ENCODE measurements at places on chromosomes 13 and 19.

- peak; percentile 34 for DNase-seq
Observed at GRCh38 chr13:33728271-33729037, 89.5 kb upstream of the RFC3 start.

- no peak for DNase-seq
Observed at GRCh38 chr13:89181041-89181440, 1509.9 kb downstream of the SLITRK5 start.

DNA sequence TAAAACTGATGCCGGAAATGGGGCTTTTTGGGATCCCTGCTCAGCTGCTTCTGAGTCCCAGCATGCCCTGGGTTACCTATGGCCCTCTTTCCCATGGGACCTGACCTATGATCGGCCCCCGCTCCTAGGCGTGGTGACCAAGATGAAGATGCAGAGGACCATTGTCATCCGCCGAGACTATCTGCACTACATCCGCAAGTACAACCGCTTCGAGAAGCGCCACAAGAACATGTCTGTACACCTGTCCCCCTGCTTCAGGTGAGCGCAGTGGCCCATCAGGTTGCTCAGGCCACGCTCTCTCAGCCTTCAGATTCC, 1.5 kb downstream of the RPS11 start:
- DNase-seq = no peak

DNA sequence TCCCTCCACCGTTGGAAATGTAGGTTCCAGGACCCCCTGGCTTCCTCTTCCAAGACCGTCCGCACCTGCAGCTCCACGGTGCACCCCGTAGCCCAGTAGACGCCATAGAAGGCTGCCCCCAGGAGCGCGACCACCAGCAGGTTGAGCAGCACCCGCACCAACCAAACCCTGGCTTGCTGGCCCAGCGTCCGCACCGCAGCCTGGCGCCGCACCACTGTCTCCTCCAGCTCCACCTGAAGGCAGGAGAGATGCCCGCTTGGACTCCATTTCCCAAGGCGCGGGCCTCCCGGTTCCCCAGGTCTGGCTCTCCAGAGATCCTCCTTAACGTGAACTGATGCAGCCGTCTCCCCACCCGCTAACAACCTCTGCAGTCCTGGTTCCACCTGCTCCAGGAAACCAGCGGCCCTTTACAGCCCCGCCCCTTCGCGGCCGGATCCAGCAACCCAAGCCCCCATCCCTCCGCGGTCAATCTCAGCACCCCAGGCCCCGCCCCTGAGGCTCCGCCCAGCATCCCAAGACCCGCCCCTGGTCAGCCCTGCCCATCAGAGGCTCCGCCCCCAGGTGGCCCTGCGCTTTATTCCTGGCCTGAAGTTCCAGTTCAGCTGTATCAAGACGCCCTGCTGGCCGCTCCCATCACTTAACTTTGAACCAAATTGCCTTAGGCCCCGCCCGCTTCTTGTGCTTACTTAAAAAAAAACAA, 5.0 kb upstream of the LENG1 start:
- peak; percentile 31 for DNase-seq

DNA sequence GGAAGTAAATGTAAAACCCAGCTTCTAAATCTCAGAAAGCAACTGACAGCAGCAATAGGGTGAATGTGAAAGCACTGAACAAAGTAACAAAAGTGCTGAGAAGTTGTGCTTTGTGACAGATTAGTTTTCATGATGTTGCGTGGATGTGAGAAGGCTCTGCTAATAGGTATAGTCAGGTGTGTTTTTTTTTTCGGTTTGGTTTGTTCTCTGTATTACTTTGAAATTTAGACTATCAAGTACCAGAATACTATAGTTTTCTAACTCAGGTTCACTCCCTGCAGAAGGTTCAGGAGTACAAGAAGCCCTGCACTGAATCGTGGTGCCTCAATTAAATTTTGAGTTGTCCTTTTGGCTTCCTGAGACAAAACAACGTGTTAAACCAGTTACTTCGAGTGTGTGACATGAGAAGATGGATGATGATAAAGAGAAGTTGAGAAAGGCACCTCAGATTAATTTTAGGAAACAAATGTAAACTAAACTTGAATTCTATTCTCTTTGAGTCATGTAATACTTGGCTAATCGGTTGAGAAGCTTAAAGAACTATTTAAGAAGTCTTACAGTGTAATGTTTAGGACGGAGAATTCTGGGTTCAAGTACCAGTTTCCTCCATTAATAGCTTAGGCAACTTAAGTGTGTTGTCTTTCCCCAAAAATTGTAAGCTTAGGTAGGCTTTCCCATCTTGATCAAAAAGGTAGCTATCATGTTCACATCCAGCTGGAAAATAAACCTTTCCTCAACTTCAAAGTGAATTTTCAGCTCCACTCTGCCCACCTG, 10.3 kb downstream of the MIR17HG start:
- no peak for DNase-seq

DNA sequence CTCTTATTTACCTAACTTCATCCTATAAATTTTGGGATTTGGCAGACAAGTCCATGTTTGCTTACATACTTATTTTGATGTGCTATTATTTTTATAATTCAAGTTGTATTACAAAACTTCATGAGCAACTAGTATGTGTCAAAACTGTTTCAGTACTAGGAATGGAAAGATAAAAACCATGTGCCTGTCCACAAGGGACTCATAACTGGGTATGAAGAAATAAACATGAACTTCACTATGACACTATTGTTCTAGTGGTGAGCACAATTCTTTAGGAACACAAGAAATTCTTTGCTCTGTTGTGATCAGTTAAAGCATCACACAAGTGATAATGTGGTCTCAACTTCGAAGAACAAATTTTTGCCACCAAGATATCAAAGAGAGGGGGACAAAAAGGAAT, 97.5 kb upstream of the FBXL3 start:
- no peak for DNase-seq

- DNase-seq = no peak
Observed at GRCh38 chr13:111874981-111875380, 192.0 kb upstream of the SOX1 start.

DNA sequence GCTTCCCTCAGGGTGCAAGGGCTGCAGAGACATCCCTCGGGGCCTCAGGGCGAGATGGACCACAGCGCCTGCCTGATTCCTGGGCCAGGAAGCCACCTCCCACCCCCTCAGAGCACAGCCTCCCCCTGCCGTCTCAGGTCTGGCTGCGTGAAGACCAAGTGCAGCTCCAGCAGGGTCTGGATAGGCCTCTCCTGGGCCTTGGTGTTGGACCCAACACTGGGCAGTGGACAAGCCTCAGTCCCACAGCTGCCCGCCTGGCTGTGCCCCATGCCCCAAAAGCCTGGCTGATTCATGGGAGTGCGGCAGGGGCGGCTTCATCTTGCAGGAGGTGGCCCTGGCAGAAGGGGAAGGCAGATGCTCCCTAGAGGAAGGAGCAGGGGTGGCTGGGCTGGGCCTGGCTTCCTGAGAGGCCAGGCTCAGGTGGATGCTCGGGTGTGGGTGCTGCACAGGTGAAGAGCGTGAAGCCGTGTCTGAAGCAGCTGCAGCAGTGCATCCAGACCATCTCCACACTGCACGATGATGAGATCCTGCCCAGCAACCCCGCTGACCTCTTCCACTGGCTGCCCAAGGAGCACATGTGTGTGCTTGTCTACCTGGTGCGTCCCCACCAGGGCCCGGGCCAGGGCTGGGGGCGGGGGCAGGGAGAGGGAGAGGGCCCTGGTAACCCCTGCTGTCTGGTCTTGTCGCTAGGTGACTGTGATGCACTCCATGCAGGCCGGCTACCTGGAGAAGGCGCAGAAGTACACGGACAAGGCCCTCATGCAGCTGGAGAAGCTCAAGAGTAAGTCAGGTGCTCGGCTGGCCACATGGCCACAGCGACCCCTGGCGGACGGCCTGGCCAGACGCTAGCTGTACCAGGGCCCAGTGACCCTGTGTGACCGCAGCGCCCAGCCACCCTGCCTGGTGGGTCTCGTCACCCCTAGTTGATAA, 21.7 kb downstream of the MAU2 start:
- peak; percentile 37 for DNase-seq

DNA sequence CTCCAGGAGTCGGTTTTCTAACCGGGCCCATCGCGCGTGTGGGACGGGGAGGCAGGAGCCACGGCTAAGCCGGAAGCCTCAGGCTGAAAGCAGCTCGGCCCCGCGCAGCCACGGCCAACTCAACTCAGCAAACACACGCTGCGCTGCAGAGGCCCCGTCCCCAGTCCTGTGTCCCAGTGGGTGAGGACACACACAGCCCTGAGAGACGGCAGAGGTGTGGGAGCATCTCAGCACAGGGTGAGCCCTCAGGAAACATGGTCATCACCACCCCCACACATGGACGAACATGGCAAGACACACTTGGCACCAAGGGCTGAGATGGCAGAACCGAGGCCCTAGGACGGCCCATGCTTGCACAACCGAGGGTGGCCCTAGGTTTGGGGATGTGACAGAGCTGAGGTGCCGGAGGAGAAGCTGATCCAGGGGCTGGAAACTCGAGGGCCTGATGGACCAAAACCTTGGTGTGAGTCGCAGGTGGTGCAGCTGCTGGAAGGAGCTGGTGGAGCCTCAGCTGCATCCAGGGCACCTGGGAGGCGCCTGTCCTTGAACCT, 29.0 kb upstream of the C13orf46 start:
- DNase-seq = no peak

GRCh38 chr13:107865318-107865575, 350.1 kb downstream of the LIG4 start:
- no peak for DNase-seq

DNA sequence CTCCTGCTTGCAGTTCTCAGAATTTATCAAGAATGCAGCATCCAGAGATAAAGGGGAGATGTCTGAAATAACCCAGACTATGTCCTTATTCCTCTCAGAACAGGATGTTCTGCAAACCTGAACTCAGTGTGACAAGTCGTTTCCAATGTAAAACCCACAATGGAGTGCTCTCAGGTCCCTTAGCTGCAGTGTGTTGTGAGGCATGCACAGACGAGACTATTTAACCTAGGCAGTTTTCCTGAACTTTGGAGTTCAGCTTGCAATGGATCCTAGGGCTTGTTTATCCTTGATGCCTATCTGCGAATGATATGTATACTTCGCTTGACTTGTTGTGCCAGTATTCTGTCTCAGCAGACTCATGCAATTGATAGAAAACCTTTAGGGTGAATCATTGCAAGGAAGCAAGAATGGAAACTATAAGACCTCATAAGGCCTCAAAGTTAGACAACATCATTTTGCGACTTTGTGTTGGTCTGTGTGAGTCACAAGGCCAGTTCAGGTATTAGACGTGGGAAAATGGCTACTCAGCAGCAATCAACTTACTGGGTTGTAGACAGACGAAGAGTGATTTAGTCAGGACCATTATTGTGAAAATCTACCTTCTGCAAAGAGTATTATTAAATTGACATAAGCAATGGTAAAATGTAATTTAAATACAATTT, 2439.9 kb upstream of the PCDH20 start:
- DNase-seq = no peak

DNA sequence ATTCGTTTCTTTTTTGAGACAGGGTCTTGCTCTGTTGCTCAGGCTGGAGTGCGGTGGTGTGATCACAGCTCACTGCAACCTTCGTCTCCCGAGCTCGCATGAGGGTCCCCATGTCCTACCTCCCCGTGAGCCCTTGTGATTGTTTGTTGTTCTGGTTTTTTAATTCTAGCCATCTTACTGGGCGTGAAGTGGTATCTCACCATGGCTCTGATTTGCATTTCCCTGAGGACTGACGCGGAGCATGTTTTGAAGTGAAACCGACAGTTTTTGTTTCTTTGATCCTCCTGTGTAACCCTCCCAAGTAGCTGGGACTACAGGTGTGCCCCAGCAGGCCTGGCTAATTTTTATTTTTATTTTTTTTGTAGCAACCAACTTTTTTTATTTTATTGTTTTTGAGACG, 21.7 kb downstream of the GNG7 start:
- no peak for DNase-seq

GRCh38 chr19:14450168-14450874, 17.2 kb downstream of the PKN1 start:
- peak; percentile 39 for DNase-seq

DNA sequence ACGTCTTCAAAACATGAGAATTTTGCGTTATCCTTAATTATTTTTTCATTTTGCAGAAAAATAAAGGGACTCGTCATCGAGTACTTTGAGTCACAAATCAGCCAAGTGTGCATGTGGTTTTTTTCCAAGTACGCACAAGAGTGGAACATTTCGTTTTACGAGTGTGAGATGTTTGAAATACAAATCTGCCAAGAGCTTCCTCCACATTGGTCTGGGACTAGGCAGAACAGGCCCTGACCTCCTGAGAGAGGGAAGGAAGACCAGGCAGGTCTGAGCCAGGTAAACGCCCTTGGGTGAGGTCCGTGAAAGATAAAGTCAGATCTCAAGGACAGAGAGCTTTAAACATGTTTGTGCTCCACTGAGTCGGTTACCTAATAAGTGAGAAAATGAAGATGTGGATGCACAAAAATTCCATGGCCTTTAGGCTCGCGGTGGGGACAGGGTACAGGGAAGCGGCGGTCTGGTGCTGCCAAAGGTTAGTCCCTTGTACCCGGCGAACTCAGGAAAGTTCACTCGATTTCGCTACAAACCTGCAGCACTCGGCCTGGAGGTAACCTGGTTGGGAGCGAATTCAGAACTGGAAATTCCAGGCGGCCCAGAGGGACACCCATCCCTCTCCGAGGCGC, 473 bp upstream of the ITM2B start:
- no peak for DNase-seq

DNA sequence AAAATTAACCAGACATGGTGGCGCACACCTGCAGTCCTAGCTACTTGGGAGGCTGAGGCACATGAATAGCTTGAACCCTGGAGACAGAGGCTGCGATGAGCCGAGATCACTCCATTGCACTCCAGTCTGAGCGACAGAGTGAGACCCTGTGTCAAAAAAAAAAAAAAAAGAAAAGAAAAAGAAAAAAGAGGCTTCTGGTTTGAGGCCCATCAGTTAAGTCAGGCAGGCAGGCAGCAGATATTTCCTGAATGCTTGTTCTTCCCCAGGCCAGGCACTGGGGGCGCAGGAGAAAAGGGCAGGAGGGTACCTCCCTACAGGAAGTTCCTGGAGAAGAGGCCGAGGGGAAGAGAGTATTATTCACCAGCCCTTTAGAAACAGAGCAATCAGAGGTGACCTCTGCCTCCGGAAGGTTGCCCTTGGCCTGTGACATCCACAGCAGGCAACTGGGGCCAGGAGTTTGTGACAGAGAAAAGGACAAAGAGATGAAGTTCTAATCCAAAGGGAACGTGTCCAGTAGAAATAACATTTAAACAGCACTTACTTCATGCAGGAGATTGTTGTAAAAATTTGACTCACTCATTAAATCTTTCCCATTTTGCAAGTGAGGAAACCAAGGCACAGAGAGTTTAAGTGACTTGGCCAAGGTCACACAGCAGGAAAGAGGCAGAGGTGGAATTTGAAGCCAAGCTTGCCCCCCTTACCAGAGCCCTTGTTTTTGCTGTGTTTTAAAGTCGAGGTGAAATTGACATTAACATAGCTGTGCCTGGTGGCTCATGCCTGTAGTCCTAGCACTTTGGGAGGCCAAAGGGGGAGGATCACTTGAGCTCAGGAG, 4.3 kb upstream of the RLN3 start:
- peak; percentile 63 for DNase-seq

DNA sequence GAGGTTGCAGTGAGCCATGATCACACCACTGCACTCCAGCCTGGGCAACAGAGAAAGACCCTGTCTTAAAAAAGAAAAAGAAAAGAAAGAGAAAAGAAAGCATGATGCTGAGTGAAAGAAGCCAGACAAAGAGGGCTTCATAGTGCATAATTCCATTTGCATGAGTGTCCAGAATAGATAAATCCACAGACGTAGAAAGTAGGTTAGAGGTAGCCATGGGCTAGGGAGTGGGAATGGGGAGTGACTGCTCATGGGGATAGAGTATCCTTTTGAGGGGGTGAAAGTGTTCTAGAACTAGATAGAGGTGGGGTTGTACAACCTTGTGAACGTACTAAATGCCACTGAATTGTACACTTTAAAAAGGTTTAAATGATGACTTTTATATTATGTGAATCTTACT, 7.6 kb upstream of the OR1I1 start:
- peak; percentile 22 for DNase-seq

All from RPMI7951 (cell line).